Kasumi-1 (cell line): ENCODE measurements at places on chromosomes 7 and 10.

GRCh38 chr10:100773646-100774045 lies 28.3 kb downstream of the PAX2 start:
- no peak for DNase-seq

GRCh38 chr7:24902931-24903330 lies 77.0 kb downstream of the OSBPL3 start:
- DNase-seq: no peak

- no peak for DNase-seq
These were observed 10.6 kb downstream of the DUSP5 start for GRCh38 chr10:110508159-110508788.

DNA sequence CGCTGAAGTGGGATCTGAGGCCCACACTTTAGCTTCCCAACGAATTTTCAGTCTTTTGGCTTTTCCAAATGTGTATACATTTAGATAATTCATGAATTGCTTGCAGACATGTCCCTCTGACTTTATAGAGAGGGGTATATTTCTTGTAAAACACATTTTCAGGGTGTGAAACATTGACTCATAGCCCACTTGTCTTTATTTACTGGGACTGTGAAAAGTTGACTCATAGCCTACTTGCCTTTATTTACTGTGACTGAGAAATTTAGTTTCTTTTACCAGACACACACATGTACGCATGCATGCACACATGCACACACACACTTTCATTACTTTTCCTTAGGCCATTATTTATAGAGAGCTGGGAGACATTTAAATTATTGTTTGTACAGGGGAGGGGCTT lies 79.1 kb downstream of the VTI1A start:
- DNase-seq: no peak

DNA sequence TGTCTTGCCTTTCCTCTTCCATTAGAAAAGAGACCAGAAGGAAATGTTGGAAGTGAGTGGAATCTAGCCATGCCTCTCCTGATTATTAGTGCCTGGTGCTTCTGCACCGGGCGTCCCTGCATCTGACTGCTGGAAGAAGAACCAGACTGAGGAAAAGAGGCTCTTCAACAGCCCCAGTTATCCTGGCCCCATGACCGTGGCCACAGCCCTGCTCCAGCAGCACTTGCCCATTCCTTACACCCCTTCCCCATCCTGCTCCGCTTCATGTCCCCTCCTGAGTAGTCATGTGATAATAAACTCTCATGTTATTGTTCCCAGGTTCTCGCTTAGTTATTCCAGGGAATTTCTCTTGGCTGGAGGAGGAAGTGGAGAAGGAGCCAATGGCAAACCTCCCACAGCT lies 4.2 kb downstream of the TMEM176A start:
- no peak for DNase-seq

- no peak for DNase-seq
These were observed 15.8 kb upstream of the ARHGAP22 start for GRCh38 chr10:48620719-48621118.

- no peak for DNase-seq
These were observed 9.1 kb downstream of the BTBD16 start for GRCh38 chr10:122280156-122280555.

DNA sequence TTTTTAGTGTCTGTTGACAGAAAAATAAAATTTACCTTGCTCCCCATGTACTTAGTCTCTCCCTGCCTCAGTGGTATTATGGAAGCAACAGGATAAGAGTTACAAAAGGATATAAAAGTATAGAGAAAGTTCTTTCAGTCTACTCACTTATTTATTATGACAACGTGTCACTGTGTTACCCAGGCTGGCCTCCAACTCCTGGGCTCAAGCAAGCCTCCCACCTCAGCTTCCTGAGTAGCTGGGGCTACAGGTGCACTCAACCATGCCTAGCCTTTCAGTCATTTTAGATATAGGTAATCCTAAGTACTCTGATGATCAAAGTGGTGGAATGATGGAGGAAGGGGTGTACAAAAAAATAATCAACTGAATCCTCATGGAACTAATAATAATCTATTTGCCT lies 215.2 kb upstream of the MKLN1 start:
- DNase-seq: no peak

DNA sequence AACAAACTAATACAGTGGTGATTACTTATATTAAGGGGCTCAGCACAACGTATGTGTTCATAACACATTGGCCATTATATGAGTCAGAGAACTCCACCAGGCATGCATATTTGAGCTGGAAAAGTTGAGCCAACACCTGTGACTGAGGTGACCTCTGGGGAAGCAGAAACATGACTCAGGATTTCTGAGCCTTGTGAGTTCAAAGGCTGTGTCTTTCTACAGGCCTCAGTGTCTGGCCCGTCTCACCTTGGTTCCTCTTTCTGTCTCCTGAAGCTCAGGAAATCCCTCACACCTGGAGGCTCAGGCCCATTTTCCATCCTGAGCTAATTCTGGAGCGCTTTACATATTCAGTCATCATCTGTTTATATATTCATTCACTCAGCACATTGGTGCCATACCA lies 230.9 kb upstream of the AGK start:
- no peak for DNase-seq

DNA sequence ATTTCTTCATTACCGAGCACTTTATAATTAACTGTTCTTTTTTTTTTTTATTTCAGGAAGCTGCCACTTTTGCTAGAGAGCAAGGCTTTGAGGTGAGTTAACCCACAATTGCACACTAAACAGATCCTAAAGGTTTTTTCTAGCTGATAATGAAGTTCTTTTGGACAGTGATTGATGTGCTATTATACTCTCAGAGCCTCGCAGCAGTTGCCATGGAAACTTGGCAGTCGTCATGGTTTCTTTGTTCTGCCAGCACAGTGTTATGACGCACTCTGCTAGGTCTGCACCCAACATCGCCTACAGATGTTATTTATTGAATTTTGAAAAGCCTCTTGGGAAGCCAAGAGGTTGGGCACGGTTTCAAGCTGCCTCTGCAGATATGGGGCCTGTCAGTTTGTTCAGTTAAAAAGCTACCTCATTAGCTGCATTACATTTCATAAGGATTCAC lies 237.2 kb upstream of the KAT6B start:
- no peak for DNase-seq

DNA sequence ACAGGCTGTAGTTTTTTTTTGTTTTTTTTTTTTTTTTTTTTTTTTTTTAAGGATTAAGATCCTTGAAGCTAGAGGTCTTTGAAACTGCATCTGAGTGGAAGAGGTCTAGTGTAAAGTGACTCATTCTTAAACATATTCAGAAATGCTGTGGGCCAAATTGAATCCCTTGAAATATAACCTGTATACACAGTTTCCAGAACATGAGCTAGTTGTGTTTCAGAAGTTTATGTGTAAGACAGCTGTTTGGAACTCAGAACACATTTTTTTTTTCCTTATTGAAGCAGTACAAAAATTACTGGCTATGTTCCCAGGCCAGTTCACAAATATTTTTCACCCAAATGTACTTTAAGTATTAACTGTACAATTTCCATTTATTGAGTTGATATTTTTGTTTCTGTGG lies 67.9 kb downstream of the PPP1R9A start:
- DNase-seq: no peak

DNA sequence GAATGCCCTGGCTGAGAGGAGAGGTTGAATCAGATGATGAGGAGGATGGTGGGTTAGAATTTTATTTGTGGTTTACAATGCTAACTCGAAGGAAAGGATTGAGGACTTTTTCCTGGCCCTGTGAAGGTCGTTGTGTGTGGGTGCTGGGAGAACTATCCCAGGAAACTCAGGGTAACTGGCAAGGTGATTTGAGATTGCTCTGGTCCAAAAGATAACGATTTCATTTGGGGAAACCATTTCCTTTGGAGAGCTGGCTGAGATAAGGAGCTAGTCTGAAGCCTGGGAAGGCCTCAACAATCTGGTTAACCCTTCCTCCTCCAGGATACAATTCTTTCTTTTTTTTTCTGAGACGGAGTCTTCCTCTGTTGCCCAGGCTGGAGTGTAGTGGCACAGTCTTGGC lies 33.0 kb downstream of the HK1 start:
- no peak for DNase-seq

DNA sequence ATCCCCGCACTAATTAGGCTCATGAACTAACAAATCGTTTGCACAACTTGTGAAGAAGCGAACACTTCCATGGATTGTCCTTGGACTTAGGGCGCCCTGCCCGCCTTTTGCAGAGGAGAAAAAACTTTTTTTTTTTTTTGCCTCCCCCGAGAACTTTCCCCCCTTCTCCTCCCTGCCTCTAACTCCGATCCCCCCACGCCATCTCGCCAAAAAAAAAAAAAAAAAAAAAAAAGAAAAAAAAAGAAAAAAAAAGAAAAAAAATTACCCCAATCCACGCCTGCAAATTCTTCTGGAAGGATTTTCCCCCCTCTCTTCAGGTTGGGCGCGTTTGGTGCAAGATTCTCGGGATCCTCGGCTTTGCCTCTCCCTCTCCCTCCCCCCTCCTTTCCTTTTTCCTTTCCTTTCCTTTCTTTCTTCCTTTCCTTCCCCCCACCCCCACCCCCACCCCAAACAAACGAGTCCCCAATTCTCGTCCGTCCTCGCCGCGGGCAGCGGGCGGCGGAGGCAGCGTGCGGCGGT lies at the start of gene EMX2:
TSS of gene EMX2 (plus strand) at position 41 of the 519 bp plus-strand sequence. CDS start 522 bp downstream, outside the sequence.
- no peak for DNase-seq

- peak; percentile 25 for DNase-seq
These were observed 2.0 kb downstream of the INSIG1 start for GRCh38 chr7:155299535-155300202.

DNA sequence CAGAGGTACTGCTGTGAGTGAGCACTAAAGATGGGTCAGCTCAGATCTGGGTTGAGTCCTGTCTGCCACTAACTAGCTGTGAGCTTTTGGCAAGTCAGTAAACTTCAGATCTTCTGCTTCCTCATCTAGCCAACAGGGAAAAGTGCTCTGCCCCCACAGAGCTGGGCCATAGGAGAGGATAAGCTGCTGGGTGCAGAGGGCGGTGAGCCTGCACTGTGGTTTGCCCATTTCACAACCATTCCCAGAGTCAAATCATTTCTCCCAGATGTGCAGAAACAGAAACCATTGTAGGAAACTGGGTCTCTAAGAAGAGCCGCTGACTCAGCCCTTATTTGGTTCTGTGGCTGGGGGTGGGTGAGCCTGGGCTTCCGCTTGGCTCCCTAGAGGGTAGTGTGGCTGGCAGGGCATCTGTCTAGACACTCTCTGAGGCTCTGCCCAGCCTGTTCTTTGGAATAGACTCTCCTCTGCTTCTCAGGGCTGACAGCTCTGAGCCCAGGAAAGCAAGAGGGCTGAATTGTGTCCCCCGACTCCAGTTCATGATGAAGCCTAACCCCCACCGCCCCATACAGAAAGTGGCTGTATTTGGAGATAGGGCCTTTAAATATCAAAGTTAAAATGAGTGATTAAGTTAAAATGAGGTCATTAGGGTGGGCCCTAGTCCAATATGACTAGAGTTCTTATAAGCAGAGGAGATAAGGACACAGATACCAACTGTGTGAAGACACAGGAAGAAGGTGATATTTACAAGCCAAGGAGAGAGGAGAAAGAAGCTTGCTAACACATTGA lies 29.5 kb upstream of the ARHGAP22 start:
- peak; percentile 99 for DNase-seq

DNA sequence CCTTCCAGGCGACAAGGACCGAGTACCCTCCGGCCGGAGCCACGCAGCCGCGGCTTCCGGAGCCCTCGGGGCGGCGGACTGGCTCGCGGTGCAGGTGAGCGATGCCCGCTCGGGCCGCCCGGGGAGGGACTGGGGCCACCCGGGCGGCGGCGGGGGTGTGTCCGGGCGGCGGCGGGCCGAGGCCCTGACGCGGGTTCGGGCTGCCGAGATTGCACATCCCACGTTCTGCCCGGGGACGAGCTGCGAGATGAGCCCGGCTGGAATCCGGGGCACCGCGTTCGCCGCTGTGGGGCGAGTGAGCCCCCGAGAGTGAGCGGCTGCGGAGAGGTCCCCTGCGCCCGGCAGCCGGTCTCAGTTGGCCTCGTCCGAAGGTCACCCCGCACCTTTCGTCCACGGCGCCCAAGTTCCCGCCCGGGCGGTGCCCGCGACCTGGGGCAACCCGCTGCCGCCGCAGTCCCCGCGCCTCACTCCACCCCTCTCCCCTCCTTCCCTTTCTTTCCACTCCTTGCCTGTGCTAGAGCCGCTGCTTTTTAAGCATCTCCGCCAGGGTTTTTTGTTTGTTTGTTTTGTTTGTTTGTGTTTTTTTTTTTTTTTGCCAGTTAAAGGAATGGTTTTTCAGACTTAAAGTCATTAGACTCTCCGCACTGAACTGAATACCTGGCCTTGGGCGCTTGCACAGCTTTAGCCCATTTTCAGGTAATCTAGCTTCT lies 515 bp downstream of the RALA start:
- peak; percentile 59 for DNase-seq

DNA sequence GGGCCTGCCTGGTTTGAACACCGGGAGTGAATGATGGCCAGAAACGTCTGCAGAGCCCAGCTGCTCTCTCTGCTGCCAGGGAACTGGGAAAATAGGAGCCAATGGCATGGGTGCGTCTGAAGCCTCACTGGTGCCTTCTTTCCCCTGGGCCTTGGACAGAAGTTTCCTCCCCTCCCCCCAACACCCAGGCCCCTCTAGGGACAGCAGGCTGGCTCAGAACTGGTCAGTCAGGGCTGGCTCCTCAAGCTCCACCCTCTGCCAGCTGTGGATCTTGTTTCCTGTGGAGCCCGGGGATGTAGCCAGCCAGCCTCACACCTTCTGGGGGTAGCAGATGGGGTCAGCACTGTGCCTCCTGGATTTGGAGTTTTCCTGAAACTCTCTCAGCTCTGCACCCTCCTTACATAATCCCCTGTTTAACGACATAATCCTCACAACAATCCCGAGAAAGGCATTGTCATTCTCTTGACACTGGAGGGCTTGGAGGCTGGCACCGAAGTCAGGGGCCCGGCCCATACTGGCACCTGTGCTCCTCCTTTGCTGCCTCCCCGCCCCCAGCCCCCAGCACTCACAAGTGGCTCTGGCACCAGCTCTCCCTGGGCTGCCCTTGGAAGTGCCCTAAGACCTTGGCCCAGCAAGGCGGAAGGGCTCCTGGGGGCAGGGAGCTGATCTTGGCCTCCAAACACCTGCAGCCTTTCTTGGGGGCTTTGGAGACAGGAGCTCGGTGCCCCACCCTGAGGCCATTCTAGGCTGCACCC lies 5.7 kb downstream of the LDB3 start:
- DNase-seq: no peak

GRCh38 chr10:118543714-118544400 lies 51.6 kb downstream of the PRLHR start:
- peak; percentile 81 for DNase-seq

DNA sequence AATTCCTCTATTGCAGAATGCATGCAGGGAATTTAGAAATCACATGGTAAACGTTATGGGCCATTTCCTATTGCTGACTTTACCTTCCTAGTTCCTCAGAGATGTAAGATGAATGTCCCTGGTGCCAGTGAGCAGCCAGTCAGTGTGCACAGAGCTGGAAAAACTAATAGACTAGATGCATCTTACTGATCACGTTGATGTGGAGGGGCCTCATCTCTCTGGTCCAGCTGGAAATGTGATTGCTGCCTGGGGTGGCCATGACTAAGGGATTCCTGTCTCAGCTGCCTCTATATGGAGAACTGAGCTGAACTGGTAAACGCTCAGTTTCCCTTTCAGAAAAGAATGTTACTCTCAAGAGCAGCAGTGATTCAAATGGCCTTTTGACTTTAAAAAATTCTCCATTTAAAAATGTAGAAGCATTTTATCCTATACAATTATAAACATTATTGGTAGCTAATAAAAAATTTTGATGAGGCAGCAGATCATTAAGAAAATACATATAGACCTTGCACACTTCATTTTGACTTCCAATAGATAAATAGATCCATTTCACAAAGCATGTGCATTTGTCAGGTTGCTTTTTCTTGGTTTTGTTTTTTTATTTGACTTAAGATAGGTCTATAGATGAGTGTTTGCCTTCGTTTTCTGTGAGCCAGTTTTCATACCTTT lies 80.5 kb upstream of the INSYN2A start:
- no peak for DNase-seq

- no peak for DNase-seq
These were observed 4.0 kb upstream of the BORCS7 start for GRCh38 chr10:102850025-102850518.

- DNase-seq: no peak
These were observed 102.8 kb downstream of the PLPP4 start for GRCh38 chr10:120559800-120560199.
